ENCODE measurements at places on chromosomes 2 and 18.

- DNase-seq: no peak
These were observed 77.3 kb downstream of the DSC3 start for GRCh38 chr18:30965237-30965636.

DNA sequence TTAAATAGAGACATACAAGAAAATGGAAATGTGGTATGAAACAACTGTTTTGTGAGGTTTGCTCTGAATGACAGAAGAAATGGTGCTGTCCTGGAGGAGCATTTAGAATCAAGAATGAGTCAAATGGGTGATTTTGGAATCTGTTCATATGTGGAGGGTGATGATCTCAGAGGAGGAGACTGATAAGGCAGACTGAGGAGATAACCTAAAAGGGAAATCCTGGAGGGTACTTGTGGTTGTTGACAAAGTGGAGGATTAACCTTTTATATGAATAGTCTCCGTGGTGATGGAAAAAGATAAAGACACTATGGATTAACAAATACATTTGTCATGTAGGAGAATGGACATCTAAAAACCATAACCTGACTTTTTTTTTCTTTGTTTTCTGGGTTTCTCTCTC lies 74.1 kb downstream of the MMADHC start:
- no peak for DNase-seq

DNA sequence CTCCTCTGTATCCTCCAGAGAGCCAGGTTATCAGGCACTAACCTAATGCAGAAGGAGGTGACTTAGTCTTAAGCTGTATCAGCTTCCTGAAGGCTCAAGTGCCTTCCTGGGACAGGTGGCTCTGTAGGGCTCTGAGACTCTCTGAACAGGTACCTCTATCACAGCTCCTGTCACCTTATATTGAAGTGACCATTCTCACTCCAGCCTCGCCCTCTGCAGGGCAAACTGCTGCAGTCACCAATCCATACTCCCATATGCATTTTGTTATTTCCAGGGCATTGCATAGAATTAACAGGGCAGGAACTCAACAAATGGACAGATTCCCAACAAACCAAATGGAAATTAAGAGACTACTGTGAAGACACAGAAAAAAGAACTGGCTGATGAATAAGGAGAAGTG lies 203.0 kb upstream of the REV1 start:
- no peak for DNase-seq

GRCh38 chr2:75064691-75065396 lies 106.4 kb downstream of the POLE4 start:
- DNase-seq: peak; percentile 7

DNA sequence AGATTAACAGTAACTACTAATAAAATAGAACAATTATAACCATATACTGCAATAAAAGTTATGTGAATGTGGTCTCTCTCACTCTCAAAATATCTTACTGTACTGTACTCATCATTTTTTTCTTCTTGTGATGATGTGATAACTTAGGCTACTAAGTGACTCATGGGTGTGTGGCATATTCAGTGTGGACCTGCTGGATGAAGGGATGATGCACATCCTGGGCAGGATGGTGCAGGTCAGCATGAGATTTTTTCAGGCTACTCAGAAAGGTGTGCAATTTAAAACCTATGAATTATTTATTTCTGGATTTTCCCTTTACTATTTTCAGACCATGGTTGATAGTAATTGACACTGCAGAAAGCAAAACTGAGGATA lies 90.7 kb downstream of the NCKAP5 start:
- DNase-seq: no peak

DNA sequence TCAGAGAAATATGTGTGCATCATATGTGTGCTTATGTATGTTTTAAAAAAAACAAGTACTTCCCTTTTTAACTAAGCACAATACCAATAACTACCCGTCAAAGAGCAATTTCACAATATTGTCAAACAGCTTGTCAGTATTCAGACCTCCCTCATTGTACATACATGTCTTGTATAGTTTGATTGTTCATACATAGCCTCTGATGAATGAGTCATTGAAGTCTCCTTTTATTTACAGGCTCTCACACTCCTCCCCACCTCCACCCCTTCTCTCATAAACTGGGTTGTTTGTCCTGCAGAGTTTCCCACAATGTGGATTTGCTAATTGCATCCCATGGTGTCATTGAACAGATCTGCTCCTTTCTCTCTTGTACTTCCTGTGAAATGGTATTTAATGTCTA lies 132.8 kb upstream of the L3MBTL4 start:
- DNase-seq: no peak
